ENCODE measurements at places on chromosomes 5 and 9.
A peak's percentile ranks its signal among the peaks of the same experiment; 100 is the strongest.

DNA sequence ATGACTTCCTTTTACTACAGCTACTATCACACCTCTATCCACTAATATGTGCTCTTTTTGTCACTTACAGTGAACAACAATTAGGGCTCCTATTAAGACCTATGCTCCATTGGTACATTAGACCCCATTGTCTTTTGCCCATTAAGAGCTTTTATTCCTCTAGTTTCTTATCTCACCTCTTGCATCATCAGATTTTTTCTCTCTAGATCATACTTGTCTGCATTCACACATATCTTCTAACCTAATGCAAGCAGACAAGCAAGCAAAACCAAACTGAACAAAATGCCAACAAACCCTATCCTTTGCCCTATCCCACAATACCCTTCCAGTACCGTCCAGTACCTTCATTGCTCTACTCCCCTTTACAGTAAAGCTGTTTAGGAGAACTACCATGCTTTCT is 10.1 kb upstream of the RBM27 start:
- no peak for DNase-seq

DNA sequence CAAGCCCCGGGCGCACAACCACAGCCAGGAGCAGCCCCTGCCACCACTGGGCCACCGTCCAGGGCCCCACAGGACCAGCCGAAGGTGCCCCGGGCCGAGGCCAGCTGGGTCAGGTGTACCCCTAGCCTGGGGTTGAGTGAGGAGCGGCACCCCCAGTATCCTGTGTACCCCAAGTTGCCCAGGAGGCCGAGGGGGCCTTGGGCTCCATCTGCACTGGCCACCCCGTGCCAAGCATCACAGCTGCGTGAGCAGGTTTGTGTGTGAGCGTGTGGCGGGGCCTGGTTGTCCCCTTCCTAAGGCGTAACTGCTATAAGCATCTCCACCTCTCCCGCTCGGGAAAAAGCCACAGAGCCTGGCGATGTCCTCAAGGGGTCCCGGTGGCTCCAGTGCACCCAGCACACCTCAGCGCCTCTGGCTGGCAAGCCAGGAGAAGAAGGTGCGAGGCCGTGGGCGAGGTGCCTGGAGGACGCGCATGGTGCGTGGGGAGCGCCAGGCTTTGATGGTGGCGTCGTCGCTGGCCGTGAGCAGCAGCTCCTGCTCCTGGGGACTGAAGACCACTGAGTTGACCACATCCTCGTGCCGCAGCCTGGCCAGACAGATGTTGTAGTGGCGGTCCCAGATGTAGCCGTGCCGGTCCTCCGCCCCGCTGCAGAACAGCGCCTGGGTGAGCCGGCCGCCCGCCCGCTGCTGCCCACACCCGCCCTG is 3.9 kb downstream of the FBXW5 start:
- DNase-seq = no peak

DNA sequence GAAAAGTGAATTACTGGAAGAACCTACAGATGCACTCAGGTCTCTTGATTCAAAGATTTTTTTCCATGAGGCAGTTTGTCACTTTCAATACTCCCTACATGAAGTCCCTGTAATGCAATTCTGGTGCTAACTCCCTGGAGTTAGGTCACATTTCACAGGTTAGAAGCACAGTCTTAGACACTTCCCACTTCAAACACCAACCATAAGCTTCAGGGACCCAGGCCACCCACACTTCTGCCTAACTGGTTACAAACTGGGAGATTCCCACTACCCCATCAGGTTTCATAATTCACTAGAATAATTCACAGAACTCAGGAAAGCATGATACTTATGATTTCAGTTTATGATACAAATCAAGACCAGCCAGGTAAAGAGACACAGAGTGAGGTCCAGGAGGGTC is 29.0 kb upstream of the FOXI1 start:
- DNase-seq = peak; percentile 12

DNA sequence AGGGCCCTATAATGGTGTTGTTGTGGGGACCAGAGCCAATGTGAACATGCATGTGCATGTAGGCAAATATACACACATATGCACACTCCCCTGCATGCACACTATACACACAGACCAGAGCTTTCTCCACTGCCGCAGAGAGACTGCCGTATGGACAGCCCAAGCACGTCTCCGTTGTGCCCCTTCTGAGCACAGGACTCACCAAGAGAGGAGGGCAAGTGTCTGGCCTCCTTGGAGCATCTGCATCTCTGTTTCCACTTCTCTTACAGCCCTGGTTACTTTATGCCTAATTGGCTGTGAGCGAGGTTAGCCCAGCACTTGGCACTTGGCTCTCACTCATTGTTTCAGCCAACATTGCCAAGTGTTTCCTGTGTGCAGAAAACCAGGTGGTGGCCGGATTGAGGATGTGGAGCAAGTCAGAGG is 30.4 kb downstream of the CSF2 start:
- no peak for DNase-seq

DNA sequence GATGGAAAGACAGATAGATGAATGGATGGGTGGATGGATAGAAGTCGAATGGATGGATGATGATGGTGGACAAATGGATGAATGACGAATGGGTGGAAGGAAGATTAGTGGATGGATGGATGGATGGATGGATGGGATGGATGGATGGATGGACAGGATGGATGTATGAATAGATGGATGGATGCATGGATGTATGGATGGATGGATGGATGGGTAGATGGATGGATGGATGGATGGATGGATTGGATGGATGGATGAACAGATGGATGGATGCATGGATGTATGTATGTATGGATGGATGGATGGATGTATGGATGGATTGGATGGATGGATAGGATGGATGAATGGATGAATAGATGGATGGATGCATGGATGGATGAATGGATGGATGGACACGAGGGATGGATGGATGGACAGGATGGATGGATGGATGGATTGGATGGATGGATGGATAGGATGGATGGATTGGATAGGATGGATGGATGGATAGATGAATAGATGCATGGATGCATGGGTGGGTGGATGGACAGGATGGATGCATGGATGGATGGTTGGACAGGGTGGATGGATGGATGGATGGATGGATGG is 52.4 kb downstream of the DUSP1 start:
- DNase-seq = no peak

- DNase-seq = no peak
Observed at GRCh38 chr9:106077731-106078130, 383.4 kb downstream of the TMEM38B start.

Measured in stimulated activated CD4-positive, alpha-beta T cell treated with anti-CD3 and anti-CD28 coated beads, Interleukin-15, amount 100 ng/mL, for 24 hours (primary cell).